ENCODE measurements at places on chromosomes 16 and 17. TPM values are rescaled to one million over a fixed set of nuclear protein-coding genes. Genes with fewer than 3 reads are reported as not detected.

Gene TBC1D3H
- total RNA-seq: not detected

Gene PIK3R5
- 0.66 TPM for total RNA-seq

Gene DVL2
- total RNA-seq: 18.6 TPM

Gene MPV17L
- total RNA-seq: 9.0 TPM

Gene CPNE7
- not detected for total RNA-seq

Gene FTO
- 90.7 TPM for total RNA-seq

Gene KRTAP3-1
- not detected for total RNA-seq

Gene FAM117A
- 8.9 TPM for total RNA-seq

Gene EPX
- total RNA-seq: not detected

Gene NSMCE1
- 41.3 TPM for total RNA-seq

Gene NAA38
- total RNA-seq: 69.9 TPM

Data from heart right ventricle (tissue), 16 donors.